ENCODE measurements at places on chromosomes 7 and 10. TPM values are rescaled to one million over a fixed set of nuclear protein-coding genes. Genes with fewer than 3 reads are reported as not detected.
A peak's percentile ranks its signal among the peaks of the same experiment; 100 is the strongest.

Gene STEAP2
- 19.2 TPM for polyA plus RNA-seq

Gene OPN4
- polyA plus RNA-seq: not detected

Gene SRGN
- polyA plus RNA-seq: 34.5 TPM

Gene EBF3
- 7.5 TPM for polyA plus RNA-seq

Gene DRGX
- 0.78 TPM for polyA plus RNA-seq

- DNase-seq: no peak
Measured at GRCh38 chr7:75969182-75969581, 25.2 kb downstream of the TMEM120A start.

GRCh38 chr7:96235281-96235680 lies 86.6 kb downstream of the SLC25A13 start:
- no peak for DNase-seq

DNA sequence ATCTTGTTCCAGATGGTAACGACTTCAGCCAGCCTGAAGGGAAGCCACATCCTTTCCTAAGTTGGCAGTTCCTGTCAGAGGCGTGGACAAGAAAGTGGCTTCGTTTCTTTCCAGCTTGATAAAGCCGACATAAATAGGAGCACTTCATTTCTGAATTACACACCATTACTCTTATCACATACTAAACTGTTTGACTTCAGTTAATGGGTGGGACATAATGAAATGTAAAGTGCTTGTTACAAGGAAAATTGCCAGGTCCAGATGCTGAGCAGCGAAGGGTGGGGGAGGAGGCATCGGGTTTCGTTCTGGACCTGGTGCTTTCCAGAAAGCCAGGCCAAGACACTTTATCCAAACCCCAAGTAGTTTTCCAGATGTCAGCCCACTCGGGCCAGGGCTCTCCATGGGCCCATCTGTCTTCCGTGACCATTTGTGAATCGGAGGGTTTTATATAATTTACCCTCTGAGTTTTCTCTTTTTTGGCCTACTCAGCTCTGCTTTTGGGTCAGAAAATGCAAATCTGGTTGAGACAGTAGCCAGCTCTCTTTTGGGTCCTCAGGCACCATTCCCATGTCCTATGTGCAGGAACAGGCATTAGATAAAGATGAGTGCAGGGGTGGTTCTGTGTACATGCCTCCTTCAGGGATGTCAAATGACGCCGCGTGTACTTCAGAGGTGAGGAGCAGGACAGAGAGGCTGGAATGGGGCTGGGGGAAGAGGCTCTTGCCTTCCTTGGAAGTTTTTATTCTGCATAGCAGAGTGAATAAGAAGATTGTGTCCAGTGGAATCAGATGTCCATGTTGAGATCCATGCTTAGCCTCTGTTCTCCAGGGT lies 90.2 kb downstream of the TACC2 start:
- DNase-seq: peak; percentile 22

DNA sequence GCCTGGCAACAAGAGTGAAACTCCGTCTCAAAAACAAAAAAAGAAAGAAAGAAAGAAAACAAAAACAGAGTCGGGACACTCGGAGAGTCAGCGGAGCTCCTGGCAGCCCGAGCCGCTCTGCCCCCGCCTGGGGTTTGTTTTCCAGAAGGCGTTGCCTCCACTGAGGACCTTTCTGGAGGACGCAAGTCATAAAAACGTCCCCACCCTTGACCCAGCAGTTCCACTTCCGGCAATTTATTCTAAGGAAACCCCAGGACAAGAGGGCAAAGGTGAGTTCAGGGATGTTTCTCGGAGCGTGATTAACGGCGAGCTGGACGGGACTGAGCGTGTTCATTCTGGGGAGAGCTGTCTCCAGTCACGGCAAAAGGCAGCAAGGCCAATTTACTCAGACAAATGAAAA lies 27.0 kb upstream of the SUN1 start:
- peak; percentile 55 for DNase-seq

DNA sequence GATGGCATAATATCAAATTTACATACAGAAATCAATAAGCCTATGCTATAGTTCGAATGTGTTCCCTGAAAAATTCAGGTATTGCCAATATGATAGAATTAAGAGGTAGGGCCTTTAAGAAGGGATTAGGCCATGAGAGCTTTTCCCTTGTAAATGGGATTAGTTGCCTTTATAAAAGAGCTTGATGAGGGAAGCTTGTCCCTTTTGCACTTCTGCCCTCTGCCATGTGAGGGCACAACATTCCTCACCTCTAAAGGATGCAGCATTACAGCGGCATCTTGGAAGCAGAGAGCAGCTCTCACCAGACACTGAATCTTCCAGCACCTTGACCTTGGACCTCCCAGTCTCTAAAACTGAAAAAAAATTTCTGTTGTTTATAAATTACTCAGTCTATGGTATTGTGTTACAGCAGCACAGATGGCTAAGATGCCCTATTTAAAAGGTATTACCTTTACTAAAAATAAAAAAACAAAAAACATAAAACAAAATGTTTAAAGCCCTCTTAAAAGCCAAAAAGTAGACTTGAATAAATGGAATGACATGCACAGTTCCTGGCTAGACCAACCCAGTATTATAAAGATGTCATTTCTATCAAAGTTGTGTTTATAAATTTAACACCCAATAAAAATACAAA lies 909.6 kb downstream of the REEP3 start:
- DNase-seq: peak; percentile 24

DNA sequence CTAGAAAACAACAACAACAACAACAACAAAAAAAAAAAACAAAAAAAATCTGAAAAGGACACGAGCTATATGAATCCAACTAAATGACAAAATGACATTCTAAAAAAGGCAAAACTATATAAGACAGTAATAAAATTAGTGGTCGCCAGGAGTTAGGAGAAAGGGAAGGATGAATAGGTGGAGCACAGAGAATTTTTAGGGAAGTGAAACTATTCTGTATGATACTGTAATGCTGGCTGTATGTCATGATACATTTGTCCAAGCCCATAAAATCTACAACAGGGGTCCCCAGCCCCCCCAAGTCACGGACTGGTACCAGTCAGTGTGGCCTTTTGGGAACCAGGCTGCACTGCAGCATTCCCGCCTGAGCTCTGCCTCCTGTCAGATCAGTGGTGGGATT lies 2.8 kb upstream of the PUS7 start:
- DNase-seq: no peak

All from large intestine (tissue), 12 donors.